ENCODE measurements at places on chromosomes 4 and X.

- no peak for DNase-seq
These were observed 106.3 kb upstream of the TMLHE start for GRCh38 chrX:155718972-155719586.

- no peak for DNase-seq
These were observed 24.6 kb upstream of the ASB5 start for GRCh38 chr4:176293660-176294059.

DNA sequence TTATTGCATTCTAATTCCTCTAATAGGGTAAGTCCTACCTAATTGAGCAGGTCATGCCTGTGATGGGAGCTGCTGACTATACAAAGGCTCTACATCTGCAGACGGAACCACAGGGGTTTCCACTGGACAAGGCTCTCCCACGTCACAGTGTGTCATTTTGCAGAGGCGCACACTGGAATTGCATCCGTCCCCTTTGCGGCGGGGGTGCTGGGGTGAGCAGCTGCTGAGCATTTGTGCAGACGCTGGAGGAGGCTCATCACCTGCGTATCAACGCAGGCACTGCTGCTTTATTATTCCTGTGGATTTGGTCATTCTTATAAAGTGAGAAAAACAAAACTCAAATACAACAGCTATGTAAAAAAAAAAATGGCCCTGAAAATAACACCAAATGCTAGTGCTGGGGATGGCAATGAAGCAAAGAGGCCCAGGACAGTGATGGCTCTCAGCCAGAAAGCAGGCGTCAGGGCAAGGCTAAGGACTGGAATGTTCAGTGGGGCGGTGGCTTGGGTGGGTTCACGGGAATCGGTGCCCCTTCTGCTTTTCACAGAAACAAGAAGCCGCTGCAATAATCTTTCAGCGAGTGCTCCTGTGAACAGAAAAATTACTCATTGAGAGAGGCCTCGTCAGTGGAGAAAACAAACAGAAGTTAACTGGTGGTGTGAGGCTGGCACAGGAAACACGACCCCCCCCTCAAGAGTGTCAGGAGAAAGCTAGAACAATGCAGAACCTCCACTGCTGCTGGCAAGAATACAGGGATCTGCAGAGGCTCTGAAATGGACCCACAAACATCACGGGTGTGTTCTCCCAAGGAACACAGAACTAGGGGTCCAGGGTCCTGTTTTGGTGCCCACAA is 67.8 kb downstream of the GATB start:
- DNase-seq: no peak

GRCh38 chr4:142443469-142443868 is 402.6 kb downstream of the INPP4B start:
- no peak for DNase-seq

DNA sequence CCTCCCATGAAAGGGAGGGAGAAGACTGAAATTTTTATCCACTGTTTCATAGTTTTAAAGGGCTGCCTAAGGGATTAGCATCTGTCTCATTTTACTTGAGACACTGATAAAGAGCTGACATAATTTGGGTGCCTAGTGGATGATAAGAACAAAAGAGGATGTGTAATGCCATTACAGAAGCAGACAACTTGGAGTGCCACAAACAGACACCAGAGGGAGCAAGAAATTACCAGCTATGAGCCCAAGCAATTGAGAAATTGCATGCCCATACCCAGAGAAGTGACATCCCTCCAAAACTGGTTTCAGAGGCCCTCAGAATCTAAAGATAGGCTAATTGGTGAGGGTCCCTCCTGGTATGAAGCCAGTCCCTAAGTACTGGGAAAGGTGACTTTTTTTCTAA is 38.5 kb upstream of the POU3F4 start:
- DNase-seq: no peak

GRCh38 chr4:62618042-62618441 is 1417.9 kb downstream of the ADGRL3 start:
- DNase-seq: no peak

DNA sequence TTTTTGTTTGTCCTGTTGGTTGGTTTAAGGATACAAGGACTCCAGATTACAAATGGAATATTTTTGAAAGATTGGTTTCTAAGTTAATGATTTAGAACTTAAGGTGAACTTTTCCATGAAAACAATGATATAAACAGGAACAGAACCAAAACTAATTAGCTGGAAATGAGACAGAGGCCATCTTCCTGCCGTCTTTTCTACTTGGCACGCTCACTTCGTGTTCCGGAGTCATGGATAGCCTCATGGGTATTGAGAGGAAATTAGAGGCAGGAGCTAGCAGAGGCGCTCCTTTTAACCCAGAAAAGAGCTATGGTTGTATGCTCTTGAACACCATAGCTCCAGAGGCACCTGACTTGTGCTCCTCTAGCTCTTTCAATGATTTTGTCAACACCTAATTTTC is 2.4 kb downstream of the FAM241A start:
- no peak for DNase-seq

GRCh38 chr4:79831701-79832514 is 241.1 kb downstream of the ANTXR2 start:
- DNase-seq: no peak

DNA sequence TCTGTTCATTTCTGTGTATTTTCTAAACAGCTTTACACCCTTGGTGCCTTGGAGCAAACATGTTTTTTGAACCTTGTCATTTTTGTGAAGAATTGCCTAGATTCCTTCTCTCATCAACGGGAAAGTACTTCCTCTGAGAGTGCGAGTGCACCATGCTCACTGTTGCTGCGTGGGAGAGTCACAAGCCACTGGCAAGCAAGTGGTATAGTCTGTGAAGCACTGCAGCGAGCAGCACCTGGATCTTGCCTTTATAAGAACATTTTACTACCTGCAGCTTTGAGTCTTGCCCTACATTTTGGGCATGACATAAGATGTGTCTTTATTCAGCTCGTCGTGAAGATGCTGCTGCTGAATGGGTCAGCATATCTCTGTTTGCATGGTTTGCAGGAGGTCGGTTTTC is 44.9 kb downstream of the HADH start:
- no peak for DNase-seq
